ENCODE measurements at places on chromosomes 7 and 10. TPM values are rescaled to one million over a fixed set of nuclear protein-coding genes. Genes with fewer than 3 reads are reported as not detected.

MKX gene
- total RNA-seq, result 1.3 TPM

SUGCT gene
- 1.6 TPM for total RNA-seq

KIF11 gene
- 4.4 TPM for total RNA-seq

GRID1 gene
- 4.9 TPM for total RNA-seq

MASTL gene
- 10.1 TPM for total RNA-seq

DGKI gene
- total RNA-seq, result 1.4 TPM

COMTD1 gene
- 62.8 TPM for total RNA-seq

SKIDA1 gene
- 0.54 TPM for total RNA-seq

CRYGN gene
- total RNA-seq, result not detected

PNLIPRP1 gene
- total RNA-seq, result not detected

TASOR2 gene
- total RNA-seq, result 50.5 TPM

SORCS3 gene
- 0.32 TPM for total RNA-seq

RHEB gene
- total RNA-seq, result 41.2 TPM

Data from lower leg skin (tissue), 4 donors.